Stimulated activated CD8-positive, alpha-beta memory T cell treated with anti-CD3 and anti-CD28 coated beads, Interleukin-12 subunit alpha, Interleukin-12 subunit beta, amount 100 ng/mL, for 1 hour (primary cell): ENCODE measurements at places on chromosomes 5 and 9.

GRCh38 chr5:173497685-173498084 is 118.8 kb downstream of the BOD1 start:
- DNase-seq, result no peak

GRCh38 chr9:99051851-99052250 is 53.1 kb upstream of the TGFBR1 start:
- DNase-seq, result no peak

- DNase-seq, result no peak
Measured at GRCh38 chr5:41788941-41789368, 81.3 kb downstream of the OXCT1 start.

GRCh38 chr9:14212697-14213420 is 101.1 kb downstream of the NFIB start:
- no peak for DNase-seq

- no peak for DNase-seq
Measured at GRCh38 chr5:146400201-146400600, 46.9 kb upstream of the TCERG1 start.

DNA sequence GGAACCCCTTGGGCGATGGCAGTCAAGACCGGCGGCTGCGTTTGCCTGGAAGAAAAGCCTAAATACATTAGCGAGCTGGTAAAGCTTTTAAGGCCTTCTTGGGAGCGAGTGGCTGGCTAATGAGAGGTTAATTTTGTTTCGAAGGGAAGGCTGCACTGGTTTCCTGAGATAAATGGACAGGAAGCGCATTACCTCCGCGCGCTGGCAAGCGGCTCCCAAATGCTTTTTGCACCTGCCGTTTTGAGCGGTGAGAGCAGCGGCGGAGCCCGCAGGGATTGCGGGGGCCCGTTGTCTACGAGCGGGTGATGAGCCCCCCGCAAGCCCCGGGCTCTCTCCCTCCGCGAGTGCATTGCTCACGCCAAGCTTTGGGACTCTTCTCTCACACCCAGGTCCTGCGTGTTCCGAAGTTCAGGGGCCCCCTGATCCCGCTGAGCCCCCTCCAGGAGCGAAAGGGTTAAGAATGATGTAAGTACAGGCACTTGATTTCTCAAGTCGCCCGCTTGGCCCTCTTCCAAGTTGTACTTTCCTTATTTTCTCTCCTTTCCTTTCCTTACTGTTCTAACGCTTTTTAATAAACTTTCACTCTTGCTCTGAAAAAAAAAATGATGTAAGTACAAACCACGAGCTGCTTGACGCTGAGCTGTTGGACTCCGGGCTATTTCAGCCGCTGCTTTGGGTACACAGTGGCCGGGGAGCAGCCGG is 3.1 kb upstream of the RGMB start:
- no peak for DNase-seq

GRCh38 chr5:57791875-57792274 is 309.3 kb upstream of the ACTBL2 start:
- DNase-seq, result no peak

- no peak for DNase-seq
Measured at GRCh38 chr5:174720612-174721529, 3.5 kb upstream of the MSX2 start.

DNA sequence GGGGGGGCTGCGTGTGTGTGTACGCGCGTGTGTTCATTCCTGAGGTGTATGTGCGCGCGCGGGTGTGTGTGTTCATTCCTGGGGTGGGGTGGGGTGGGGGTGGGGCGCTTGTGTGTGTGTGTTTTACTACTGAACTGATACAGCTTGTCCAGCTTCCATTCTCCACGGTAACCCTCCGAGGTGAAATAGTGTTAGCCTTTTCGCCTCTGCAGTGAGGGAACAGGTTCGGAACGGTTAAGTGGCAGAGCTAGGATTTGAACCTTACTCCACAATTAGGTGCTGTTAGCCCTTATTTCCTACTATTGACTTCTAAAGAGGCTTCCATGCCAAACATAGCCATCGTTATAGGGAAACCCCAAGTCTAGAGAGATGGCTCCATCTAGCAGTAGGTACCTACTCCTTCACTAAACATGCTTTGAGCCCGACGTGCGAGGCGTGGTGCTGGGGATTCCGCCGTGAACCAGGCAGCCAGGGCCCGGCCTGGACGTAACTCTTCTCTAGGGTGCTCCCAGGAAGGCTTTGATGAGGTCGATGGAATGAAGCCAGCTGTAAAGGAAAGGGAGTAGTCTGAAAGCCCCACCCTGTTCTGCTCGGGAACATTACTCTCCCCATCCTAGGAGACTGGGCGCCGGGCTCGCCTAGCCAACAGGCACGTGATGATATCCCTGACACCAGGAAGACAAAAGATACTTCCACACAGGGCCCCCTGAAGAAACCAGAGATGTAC is 782 bp upstream of the SKP1 start:
- DNase-seq, result no peak

- no peak for DNase-seq
Measured at GRCh38 chr9:138049085-138049778, 171.7 kb downstream of the CACNA1B start.

DNA sequence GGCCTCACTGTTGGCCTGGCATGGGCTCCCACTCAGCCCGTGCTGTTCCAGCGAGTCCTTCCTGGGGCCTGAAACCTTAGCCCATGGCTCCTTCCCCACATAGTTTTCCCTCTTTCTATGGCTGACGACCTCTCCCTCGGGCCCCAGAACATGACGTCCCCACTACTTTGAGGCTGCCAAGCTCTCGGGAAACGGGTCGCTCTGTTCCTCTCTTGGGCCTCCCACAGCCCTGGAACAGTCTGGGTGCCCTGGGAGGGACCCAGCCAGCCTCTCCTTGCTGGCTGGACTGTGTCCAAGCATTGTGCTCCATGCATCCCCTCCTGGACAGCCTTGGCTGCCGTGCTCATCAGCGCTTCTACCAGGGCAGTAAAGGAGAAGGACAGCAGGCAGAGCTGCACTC is 118.3 kb downstream of the SYK start:
- no peak for DNase-seq

DNA sequence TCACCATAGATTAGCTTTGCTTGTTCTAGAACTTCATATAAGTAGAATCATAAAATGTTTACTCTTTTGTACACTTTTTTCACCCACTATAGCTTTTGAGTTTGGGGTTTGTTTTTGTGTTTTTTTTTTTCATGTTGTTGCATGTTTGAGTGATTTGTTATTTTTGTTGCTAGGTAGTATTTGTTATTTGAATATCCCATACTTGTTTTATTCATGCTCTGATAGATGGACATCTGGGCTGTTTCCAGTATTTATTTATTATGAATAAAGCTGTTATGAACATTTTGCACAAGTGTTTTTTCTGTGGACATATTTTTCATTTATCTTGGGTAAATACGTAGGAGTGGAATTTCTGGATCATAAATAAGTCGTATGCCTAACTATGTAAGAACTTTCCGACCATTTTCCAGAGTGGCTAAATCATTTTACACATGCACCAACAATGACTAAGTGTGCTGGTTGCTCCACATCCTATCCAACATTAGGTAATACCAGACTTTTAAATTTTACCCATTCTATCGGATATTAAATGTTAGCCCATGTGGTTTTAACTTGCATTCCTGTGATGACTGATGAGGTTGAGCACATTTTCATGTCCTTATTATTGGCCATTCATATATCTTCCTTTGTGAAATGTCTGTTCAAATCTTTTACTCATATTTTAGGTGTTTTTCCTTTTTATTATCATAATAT is 69.1 kb upstream of the NR4A3 start:
- no peak for DNase-seq

DNA sequence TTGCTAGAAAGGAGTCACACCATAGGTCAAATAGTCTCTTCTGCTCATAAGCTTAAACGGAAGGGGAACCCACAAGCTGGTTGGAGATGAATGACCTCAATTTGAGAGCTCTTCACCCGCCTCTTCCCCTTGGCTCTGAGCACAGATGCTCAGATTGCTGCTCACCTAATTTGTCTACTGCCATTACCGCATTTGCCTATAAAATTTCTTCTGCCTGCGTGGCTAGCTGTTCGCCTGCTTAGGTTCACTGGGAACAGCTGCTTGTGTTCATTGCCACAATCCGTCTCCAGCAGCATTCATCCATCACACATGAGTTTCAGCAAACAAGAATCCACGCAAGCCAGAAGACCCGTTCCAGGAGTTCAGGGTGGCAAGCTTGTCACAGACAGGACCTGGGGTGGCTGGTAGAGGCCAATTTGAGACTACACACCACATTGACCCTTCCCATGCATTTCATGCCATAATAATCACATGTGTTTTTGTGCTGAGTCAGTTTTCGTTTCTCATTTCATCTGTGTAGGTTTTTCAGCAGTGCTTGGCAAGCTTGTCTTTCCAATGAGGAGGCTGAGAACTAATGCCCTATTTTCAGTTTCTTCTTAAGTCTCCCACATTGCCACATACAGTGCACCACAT is 50.2 kb upstream of the DNAH5 start:
- DNase-seq, result no peak

- DNase-seq, result no peak
Measured at GRCh38 chr5:72179028-72179815, 71.9 kb downstream of the MAP1B start.

DNA sequence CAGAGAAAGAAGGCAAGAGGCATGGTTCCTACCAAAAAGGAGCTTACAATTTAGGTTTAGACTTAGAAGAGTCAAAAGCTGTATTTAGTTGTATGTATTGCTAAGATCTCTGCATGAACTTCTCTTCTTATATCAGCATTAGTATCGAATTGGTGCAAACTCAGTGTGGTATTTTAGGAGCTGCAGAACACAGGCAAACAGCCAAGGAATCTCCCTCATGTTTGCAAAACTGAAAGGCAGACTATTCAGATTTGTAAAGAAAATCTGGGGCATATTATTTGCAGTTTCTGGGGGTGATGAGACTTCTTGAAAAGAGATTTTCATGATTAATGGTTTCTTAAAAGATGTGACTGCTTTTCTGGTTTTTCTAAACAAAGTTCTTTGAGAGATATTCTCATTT is 252.7 kb downstream of the CEMIP2 start:
- no peak for DNase-seq

DNA sequence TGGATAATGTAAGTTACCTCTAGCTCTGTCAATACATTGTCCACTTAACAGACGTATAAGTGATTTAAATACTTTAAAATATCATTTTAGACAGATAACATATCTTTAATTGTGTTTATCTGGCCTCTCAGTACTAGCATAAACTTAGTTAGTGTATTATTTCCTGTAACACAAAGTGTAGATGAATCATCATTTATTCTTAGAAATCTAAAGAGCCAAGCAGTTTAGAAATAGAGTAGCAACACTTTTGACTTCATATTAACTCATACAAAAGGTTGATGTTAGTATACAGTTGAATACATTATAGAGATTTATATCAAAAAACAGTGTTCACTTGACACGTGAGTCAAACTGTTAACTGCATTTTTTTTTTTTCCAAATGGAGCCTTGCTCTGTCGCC is 18.0 kb downstream of the NCBP1 start:
- no peak for DNase-seq

- DNase-seq, result no peak
Measured at GRCh38 chr9:137588311-137588710, 2.0 kb downstream of the ZMYND19 start.

GRCh38 chr5:154430466-154430865 is 15.3 kb upstream of the SAP30L start:
- no peak for DNase-seq

DNA sequence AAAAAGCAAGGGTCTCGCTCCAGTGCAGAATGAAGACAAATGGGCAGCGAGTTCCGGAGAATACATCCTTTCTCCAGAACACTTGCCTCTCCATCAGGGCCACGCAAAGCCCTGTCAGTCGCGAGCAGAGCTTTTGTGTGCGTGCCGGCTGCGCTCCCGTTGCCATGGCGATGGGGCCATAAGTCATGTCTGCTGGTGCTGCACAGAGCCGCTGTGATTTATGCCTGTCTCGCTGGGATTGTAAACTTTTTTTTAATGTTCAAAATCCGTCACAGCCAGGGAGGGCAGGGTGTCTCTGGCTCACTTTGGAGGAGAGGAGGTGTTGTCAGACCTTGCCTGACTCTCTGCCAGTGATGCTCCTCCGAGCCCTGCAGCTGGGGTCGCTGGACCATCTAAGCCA is 272.7 kb downstream of the TRIM32 start:
- DNase-seq, result no peak

GRCh38 chr5:163252950-163253349 is 184.4 kb upstream of the CCNG1 start:
- no peak for DNase-seq

DNA sequence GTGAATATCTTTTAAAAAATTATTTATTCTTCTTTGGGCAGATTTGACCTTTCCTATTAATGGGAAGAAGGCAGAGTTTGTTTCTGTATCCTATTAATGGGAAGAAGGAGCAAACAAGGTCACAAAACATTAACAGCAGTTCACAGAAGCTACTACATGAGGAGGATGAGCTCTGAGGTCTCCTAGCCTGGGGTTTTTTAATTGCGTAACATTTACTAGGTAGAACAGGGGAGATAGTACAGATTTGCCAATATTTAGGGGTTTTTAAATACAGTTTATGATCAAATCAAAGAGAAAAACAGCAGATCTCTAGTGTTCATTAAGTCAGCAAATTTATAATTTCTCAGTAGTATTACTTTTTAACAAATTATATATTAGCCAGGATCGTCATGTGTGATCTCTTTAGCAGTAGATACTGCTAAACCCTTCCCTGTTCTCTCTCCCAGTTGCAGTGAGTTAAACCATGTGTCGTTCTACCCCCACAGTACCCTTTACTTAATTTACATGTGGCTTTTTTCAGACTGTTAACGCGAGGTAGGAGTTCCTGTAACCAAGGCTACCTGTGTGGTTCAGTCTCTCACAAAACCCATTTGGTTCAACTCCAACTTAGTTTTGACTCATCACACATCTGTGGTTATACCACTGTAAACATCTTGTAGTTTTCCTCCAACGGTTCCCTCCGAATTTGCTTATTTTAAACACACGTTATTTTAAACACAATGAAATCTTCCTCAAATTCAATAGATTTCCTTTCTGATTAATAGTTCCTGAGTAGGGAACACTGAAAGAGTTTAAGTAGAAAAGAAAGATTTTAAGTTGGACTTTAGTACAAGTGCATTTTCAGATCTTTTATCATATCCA is 13.3 kb downstream of the SLC25A46 start:
- DNase-seq, result no peak

DNA sequence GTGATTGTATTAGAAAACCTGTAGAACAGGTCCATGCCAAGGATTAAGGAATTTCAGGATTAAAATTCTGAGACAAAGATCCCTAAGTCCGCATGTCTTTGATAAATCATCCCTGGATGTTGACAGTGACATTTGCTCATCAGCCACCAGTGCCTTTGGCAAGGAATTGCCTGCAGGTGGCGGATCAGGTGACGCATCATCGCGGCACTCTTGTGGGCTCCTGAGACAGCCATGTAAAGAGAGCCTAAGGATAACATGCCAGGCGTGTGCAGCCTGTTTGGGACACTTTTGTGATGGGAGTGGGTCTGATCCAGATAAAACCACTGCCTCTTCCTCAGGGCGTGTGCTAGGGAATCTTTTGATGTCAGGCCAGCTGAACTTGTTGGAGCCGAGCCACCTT is 40.6 kb downstream of the ADCY2 start:
- DNase-seq, result no peak

- DNase-seq, result no peak
Measured at GRCh38 chr9:93303806-93304573, 120.1 kb downstream of the WNK2 start.

DNA sequence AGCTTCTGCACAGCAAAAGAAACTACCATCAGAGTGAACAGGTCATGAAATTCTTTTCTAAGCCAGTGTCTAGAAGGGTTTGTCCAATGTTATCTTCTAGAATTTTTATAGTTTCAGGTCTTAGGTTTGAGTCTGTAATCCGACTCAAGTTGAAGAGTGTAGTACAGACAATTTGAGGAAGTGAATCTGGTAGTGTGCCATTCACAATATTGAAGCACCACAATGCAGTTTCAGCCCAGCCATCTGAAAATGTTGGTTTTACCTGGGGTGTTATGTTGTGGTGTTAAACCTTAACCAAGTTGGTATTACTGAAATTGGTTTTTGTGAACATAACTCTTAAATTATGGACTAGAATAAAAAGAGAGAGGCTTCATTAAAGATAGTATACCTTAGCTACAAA is 77.2 kb downstream of the ADAMTS16 start:
- DNase-seq, result no peak
